ENCODE measurements at places on chromosomes 7 and 10. TPM values are rescaled to one million over a fixed set of nuclear protein-coding genes. Genes with fewer than 3 reads are reported as not detected.

Gene TSPAN15
- 11.6 TPM for total RNA-seq

DNA sequence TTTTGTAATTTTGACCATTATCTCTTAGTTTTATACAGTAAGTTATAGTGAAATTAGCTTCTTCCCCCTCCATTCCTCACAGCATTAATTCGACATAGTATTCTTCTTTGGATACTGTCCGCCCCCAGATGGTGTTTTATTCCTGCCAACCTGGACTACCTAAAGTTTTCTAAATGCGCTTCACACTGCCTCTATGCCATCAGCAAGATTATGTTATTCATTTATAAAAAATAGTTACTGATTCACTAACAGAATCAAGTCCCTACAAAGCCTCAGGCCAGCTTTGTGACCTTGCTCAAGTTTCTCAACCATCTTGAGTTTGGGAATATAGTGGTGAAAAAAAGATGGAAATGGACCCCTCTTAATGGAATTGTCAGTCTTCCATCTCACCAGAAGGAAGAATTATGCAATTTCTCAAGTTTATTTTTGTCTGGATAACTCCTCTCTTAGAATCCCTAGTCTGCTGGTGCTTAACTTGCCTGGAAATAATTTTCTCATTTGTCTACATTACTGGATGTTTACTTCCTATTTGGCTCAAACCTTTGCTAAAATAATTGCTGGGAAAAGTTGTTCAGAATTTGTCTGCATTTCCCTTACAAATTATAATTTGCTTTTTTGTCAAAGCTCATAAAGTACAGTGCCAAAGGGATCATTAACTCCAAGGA, 16.7 kb upstream of the FGL2 start:
- H3K4me3 ChIP-seq = no peak overlapping the region
- no peaks in the 10 kb centered on the region for H3K27me3 ChIP-seq
- no peak overlapping the region for H3K27ac ChIP-seq

DNA sequence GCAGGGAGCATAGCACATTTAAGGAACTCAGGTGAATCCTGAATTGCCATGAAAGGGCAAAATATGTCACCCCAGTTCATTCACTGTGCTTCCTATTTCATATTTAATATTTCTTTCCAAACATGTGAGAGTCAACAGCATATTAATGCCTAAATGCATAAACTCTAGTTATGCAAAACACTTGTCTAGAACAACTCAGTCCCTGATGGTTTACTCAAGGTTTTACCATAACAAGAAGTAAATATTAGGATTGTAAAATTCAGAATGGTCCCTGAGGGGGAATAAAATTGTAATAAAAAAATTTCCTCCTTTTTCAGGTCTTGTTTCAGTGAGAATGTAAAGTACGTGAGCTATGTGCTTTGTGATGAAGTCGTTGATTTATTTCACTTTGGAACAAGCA, 51.7 kb upstream of the SEPHS1 start:
- H3K4me1 ChIP-seq = 0 out of 2 replicates have a peak, but pooled peaks cover 3% of the 10 kb centered on the region
- no peaks in the 10 kb centered on the region for H3K27me3 ChIP-seq
- no peak overlapping the region for H3K27ac ChIP-seq
- no peak for DNase-seq
- no peaks in the 10 kb centered on the region for H3K36me3 ChIP-seq
- H3K4me3 ChIP-seq = no peak overlapping the region

GRCh38 chr7:4831723-4832495, 29.9 kb downstream of the PAPOLB start:
- no peak for DNase-seq
- no peak overlapping the region for H3K4me3 ChIP-seq
- no peak overlapping the region for H3K27ac ChIP-seq
- H3K36me3 ChIP-seq = no peaks in the 10 kb centered on the region

DNA sequence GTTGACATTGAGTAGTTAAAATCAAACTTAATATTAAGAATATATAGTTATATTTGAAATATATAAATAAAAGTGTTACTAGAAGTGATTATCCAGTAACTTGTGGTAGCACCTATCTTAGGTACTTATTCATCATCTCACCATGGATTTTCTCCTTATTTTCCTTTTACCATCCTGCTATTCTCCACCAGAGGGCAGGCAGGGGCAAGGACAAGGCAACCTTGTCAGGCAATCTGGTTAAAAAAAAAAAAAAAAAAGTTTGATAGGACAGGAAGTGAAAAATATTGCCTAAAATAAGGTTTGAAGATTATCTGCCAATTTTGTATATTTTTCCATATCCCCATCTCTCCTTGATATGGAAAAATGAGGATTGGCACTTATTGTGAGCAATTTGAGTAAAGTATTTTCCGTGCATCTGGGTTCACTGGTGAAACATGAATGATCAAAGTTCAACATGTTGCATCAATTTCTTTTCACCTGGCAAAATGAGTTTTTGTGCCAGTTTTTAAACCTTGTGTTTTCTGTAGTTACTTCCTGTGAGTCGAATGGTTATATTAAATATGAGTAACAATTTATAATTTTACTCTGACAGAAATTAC, 256.7 kb downstream of the AGMO start:
- H3K4me3 ChIP-seq = no peak overlapping the region
- H3K4me1 ChIP-seq = no peaks in the 10 kb centered on the region
- H3K36me3 ChIP-seq = no peaks in the 10 kb centered on the region
- DNase-seq = no peak
- no peak overlapping the region for H3K27ac ChIP-seq
- no peaks in the 10 kb centered on the region for H3K27me3 ChIP-seq

DNA sequence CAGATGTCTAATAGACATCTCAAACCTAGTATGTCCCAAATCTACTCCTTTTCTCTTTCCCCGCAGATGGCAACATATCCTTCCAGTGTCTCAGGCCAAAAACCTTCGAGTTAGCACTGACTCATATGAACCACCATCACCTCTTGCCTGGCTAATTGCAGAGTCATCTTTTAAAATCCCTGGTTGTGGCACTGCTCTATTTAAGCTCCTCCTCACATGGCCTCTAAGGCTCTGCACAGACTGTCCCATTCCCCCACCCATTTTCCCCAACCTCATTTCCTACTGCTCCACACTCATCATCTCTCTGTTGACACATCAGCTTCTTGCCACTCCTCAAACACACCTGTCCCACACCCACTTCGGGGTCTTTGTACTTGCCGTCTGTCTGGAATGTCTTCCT, 16.8 kb upstream of the HBP1 start:
- no peak overlapping the region for H3K4me3 ChIP-seq
- H3K27me3 ChIP-seq = no peaks in the 10 kb centered on the region
- DNase-seq = no peak
- H3K4me1 ChIP-seq = peaks cover 2% of the 10 kb centered on the region
- H3K36me3 ChIP-seq = no peaks in the 10 kb centered on the region

GRCh38 chr7:73532224-73532623, 10.1 kb upstream of the BAZ1B start:
- H3K4me3 ChIP-seq = no peak overlapping the region
- H3K27ac ChIP-seq = no peak overlapping the region
- H3K27me3 ChIP-seq = no peaks in the 10 kb centered on the region
- H3K36me3 ChIP-seq = peaks cover 8% of the 10 kb centered on the region
- H3K4me1 ChIP-seq = no peaks in the 10 kb centered on the region

- H3K27me3 ChIP-seq = no peaks in the 10 kb centered on the region
- H3K4me1 ChIP-seq = no peaks in the 10 kb centered on the region
- DNase-seq = no peak
- H3K27ac ChIP-seq = no peak overlapping the region
Measured at GRCh38 chr7:117951691-117952280, 78.5 kb upstream of the CTTNBP2 start.

DNA sequence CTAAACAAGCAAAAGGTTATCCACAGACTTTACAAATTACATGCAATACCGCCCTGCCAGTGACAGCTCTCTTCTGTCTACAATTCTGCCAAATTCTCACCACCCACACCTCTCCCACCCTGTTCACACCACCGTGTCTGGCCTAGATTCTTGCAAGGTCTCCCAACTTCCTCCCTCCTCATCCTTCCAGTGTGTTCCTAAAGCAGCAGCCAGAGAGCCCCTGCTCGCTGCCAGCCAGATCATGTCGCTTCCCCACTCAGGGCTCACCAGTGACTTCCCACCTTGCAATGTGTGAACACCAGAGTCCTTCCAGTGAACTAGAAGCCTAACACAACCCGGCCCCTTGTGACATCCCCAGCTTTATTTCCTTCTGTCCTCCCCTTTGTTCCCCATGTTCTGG, 121.6 kb downstream of the HECW1 start:
- no peak overlapping the region for H3K27ac ChIP-seq
- H3K27me3 ChIP-seq = no peaks in the 10 kb centered on the region
- no peak for DNase-seq
- no peaks in the 10 kb centered on the region for H3K36me3 ChIP-seq
- H3K4me3 ChIP-seq = no peak overlapping the region
